ENCODE measurements at places on chromosomes 7 and 10. TPM values are rescaled to one million over a fixed set of nuclear protein-coding genes. Genes with fewer than 3 reads are reported as not detected.

GRCh38 chr7:1131471-1132265 is 28.3 kb downstream of the ZFAND2A start:
- no peak for DNase-seq

GRCh38 chr7:4828720-4829383 is 33.0 kb downstream of the PAPOLB start:
- DNase-seq, result no peak

DNA sequence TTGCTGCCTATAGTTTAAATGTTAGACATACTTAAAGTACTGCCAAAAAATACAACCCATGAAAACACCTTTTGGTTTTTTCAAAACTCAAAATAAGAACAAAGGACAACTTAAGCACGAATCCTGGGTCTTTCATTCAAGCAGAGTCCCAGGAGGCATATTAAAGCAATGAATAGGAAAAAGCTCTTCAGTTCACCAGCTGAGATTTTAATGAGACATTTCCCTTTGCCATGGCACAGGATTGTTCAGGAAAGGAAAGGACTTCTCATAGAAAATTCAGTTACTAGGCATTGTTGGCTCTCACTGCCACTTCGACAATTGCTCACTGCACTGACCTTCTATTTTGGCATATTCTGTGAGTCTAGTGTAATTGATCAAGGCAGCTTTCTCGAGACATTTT is 133.5 kb upstream of the FEZF1 start:
- no peak for DNase-seq

Gene LRRD1
- polyA plus RNA-seq, result 0.44 TPM

Gene ASZ1
- polyA plus RNA-seq, result not detected

DNA sequence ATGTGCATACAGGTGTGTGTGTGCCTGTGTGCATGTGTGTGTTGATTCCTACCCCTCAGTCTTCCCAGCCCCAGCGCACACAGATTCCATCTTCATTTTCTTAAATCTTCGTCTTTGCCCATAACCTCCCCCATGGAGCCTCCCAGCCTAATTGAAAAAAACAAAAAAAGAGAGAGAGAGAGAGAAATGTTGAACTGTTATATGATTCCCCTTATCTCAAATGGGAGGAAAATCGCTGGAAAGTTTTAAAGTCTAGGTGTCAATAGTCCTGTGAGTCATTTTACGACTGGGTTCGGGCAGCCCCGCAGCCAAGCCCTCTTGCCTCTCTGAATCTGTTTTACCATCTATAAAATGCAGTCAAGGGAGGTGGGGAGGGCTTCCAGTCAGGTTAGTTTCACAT is 60.9 kb downstream of the SPOCK2 start:
- no peak for DNase-seq

Gene PCLO
- 0.29 TPM for polyA plus RNA-seq

GRCh38 chr7:106905734-106906133 is 40.7 kb downstream of the PIK3CG start:
- no peak for DNase-seq

Gene GARIN1A
- 2.6 TPM for polyA plus RNA-seq

Gene PRSS37
- not detected for polyA plus RNA-seq

Gene GIMAP6
- polyA plus RNA-seq, result 14.0 TPM

DNA sequence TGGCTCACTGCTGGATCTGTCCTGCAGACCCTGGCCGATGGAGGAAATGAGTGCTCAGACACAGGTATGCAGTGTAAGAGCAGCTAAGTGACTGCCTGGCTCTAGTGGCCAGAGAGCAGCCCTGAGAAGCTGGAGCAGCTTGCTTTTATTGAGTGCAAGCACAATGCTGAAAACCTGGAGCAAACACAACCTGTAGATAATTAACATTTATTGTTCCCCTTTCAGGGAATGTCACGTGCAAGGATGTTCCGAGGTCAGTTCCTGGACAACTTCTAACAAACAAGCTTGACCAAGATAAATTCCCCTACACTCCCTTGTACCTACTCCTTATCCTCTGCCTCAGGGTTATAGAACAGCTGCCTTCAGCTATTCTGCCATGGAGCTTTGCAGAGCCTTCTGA is 31.3 kb downstream of the DDC start:
- no peak for DNase-seq

Gene EBLN1
- polyA plus RNA-seq, result not detected

- DNase-seq, result no peak
Observed at GRCh38 chr10:27150261-27150660, 3.9 kb downstream of the YME1L1 start.

GRCh38 chr7:156703773-156704482 is 63.4 kb downstream of the RNF32 start:
- DNase-seq, result no peak

Gene EVX1
- polyA plus RNA-seq, result not detected

GRCh38 chr10:80210259-80210658 is 4.9 kb upstream of the ANXA11 start:
- no peak for DNase-seq

DNA sequence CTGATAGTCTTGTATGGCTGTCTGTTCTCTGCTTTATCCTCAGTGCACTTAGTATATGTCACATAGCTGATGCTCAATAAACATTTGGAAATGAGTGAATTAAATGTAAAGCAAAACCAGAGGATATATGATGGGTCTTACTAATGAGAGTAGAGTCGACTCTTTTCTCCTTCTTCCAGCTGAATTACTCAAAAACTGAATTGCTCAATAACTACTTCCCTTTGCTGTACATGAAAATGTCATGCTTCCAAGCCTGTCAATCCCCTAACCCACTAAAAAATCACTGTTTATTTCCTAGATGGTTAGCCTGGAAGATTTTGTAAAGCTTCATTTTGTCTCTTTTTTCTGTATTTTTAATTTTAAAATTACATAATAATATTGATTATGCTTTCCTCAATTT is 88.0 kb downstream of the OR13A1 start:
- DNase-seq, result no peak

- no peak for DNase-seq
Observed at GRCh38 chr10:30197186-30197585, 137.8 kb upstream of the JCAD start.

- no peak for DNase-seq
Observed at GRCh38 chr7:40761762-40762560, 627.2 kb downstream of the SUGCT start.

Gene NKX1-2
- polyA plus RNA-seq, result not detected

DNA sequence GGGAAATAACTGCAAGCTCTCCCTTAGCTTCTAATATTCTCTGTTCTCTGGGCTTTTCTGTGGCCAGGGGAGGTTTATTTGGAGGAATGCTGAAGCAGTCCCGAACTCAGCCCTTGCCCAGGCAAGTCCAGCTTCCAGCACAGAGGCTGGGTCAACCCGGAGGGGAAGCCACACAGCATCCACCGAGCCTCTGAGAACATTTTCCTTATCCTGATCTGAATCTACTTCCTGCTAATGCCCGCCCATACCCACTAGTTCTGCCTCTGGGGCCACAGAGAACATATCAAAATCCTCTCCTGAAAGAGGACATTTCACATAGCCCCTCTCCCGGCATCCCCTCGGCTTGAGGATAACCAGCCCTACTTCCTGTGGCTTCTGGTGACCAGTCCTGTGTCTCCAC is 31.1 kb downstream of the SH3PXD2A start:
- DNase-seq, result no peak

DNA sequence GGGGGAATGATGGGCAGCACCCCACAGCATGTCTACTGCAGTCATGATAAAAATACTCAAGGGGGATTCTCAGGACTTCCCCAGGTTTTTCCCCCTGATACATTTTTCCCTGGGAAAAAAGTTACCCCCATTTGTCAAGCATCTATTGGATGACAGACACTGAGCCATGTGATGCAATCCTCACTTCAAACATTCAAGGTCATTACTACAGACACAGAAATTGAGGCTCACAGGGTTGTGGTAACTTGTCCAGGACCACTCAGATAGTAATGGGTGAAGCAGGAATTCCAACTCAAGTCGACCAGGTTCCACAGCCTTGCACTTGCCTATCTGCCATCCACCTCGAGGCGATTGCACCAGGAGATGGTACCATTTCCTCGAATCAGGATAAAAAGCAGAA is 31.7 kb downstream of the PPP1R3C start:
- no peak for DNase-seq

DNA sequence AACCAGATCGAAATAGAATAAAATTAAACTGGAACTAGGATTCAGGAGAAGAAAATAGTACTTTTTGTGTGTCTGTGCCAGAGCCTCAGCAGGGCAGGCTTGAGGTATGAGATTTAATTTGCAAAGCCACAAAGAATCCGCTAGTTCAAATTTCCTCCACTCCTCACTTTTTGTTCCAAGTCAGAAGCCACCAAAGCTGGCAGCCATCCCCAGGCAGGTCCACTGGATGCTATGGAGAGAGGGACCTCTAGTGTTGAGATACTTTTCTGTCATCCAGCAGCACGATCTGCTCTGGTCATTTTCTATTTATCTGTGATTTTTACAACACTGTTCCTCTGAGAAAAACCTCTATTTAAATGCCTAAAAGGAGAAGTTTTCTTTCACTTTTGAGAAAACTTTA is 147.9 kb upstream of the FRMD4A start:
- peak; percentile 67 for DNase-seq

Gene ZNF467
- 7.4 TPM for polyA plus RNA-seq

Gene NUTM2B
- 1.2 TPM for polyA plus RNA-seq

GRCh38 chr10:96250349-96250748 is 21.0 kb downstream of the BLNK start:
- DNase-seq, result no peak

- DNase-seq, result no peak
Observed at GRCh38 chr10:49139028-49139845, 5.4 kb upstream of the FAM170B start.

Gene PAPOLB
- 0.05 TPM for polyA plus RNA-seq

GRCh38 chr10:71766717-71767419 is 6.5 kb downstream of the VSIR start:
- DNase-seq, result no peak

Gene C7orf25
- 1.9 TPM for polyA plus RNA-seq

DNA sequence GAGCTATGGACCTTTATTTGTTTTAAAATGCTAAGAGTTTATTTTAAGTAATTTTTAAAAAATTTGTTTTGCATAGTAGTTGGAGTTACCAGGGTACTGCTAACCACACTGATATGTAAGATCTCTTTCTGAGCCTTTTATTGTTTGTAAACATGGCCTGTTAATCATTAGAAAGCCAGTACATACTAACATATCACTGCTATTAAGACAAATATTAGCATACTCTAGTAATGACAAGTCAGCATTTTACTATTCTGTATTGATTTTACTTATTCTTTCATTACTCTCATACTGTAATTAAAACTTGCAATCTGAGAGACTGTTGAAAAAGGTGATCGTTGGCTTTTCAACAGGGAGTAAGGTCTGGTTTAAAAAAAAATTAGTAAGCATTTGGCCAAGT is 66.7 kb downstream of the PTEN start:
- DNase-seq, result no peak

Gene LRGUK
- 1.0 TPM for polyA plus RNA-seq

GRCh38 chr10:79159785-79160184 is 91.0 kb downstream of the ZMIZ1 start:
- no peak for DNase-seq

DNA sequence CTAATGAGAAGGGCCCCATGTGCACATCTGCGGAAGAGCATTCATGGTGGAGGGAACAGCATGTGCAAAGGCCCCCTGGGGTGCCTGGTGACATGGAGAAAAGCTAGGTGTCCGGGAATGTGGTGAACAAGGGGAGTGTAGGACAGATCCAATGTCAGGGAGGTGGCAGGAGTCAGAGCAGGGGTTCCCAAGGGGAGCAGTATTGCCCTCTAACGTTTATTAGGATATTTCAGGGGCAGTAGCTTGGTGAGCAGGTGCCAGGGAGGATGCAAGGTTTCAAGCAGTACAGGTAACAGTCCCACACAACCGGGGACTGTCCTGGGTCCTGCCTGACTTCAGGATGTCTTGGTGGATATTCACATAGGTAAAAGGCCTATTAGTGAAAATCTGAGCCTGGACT is 209.6 kb downstream of the EMX2 start:
- no peak for DNase-seq

- no peak for DNase-seq
Observed at GRCh38 chr7:2680792-2681490, 7.1 kb upstream of the AMZ1 start.

- DNase-seq, result no peak
Observed at GRCh38 chr7:15652776-15653290, 33.6 kb downstream of the MEOX2 start.

DNA sequence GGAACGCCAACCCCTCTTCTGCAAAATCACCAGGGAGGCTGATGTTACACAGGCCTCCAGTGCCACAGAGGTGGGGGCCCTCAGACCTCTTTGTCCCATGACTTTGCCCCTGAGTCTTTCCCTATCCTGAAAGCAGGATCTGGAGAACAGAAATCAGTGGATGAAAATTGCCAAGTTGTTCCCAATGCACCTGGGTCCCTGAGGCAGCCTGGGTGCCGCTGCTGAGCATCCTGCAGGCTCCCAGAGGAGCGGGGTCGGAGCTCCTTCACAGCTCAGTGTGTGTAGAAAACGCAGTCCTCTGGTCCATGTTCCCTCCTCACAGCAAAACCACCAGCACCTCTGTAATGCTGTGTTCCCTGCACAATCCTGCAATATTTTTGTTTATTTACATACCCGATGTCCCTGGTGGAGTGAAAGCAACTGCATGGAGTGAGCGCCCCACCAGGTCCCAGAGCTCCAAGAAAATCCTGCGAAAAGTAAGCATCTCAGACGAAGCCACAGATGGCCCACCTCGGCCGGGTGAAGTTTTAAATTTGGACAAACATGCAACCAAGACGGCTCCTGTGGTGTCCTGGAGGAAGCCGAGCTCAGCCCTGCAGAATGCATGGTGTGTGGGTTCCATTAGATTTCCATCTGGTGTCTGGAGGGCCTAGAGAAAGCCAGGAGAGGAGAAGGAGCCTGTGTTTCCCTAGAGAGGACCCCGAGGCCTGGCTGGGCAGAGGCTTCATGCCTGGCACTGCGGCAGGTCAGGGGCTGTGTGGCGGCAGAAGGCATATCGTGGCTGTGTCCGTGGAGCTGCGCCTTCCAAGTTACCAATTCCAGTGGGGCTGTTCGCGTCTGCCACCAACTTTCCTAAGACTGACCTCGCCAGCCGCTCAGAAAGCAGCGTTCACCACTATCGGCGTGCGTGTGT is 235.2 kb downstream of the WDR37 start:
- DNase-seq, result no peak

GRCh38 chr10:24898501-24898900 is 53.9 kb downstream of the PRTFDC1 start:
- DNase-seq, result no peak
